ENCODE measurements at places on chromosomes 6 and 20. TPM values are rescaled to one million over a fixed set of nuclear protein-coding genes. Genes with fewer than 3 reads are reported as not detected.
A peak's percentile ranks its signal among the peaks of the same experiment; 100 is the strongest.

DNA sequence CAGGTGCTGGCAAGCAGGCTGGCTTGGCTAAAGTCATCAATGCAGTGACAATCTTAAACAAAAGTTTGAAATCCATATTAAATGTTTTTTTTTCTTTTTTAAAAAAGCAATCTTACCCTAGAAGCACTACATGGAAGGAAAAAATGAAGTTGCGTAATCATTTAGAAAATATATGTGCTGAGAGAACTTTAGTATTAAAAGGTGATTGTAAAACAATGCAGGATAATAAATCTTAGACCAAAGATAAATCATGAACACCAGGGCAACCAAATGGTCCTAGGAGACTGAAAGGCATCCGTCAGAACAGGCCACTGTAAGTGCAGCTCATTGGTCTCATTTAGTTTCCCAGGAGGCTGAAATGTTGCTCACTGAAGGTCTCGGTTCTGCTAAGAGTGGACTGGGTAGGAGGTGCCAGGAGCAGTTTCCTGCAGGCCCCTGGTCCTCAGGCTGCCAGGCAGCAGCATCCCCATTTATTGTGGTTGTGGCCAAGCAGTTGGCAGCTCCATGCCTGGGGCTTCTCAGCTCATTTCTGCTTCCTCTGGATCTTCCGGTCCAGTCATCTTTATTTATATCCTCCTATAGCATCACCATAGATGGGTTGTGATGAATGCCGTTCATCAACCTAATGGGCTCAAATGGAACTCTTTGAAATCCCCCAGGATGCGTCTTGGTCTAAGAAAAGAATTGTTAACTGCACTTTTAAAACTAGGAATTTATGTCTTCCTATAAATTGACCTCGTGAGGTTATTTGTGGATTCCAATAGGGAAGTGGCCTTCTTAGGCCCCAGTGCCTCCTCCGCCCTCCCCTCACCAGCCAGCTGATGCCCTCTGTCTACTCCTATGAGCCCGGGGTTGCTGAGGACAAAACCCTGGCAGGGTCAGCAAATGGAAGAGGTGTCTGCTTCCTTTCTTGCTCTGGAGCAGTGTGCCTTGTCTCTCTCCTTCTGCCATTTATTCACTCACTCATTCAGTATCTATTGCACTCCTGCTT, 269.0 kb downstream of the UST start:
- DNase-seq = no peak

GRCh38 chr6:157219201-157220200, 103.8 kb downstream of the TMEM242 start:
- DNase-seq = no peak

GRCh38 chr6:20929283-20929682, 395.0 kb downstream of the CDKAL1 start:
- DNase-seq = no peak

- DNase-seq = no peak
Measured at GRCh38 chr6:170067923-170068360, 222.9 kb downstream of the DLL1 start.

DNA sequence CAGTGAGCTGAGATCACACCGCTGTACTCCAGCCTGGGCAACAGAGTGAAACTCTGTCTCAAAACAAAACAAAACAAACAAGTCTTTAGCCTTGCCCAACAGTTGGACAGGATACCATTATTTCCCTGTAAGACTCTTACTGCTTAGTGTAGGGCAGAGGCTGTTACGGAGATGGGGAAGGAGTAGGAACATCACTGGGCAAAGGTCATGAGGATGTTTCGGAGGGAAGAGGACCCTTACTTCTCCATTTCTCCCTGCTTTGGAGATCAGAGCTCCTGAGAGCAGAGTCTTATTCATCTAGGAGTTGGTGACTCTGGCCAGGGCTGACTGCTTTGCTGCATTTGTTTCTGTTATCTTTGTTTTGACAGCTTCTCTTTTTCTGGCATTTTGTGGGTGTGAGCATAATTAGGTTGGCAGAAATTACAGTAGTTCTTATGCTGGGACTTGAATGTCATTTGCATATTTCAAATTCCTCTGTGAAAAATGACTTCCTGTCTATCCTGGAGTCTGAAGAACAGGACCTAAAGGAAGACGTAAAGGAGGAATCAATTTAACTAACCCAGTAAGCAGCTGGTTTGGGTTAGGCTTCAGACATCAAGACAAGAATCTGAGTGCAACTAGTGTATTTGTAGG, 89.0 kb downstream of the CDS2 start:
- no peak for DNase-seq

- DNase-seq = no peak
Measured at GRCh38 chr6:136950436-136951126, 28.5 kb downstream of the SLC35D3 start.

DNA sequence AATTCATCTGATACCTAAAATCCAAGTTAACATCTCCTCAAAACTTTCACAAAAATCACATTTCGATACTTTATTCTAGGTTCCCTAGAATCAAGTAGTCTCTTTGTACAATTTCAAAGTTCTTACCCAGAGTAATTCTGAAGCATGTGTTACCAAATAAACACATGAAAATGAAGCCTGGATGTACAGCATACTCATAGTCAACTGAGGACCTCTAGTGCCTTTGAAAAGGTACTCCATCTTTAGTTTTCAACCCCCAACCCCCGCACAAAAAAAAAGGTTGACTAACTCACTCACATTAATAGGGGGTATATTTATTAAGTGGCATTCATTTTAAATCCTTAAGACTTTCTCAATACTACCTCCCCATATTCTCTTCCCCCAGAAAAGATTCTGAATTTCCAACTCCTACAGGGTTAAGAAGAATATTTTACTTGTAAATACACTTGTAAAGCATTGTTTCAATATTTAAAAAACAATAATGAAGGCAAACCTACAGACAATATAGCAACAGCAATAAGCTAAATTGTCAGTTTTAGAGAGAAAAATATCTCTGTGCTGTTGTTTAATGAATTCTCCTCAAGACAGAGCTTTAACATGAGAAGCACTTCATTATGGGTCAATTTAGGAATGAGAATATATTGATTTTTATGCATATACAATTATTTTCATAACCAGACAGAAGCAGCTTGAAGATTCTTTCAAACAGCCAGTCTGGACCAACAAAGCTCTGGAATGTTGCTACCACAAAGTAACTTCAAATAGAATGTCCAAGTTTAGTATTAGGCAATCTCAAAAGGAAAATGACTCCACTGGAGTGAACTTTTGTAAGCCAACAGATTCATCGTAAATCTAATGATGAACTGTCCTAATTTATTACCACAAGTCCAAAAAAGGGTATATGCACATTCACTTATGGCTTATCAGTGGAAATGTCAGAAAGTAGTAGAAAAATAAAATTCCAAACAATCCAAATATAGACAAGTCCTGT, 3.3 kb downstream of the PLN start:
- no peak for DNase-seq

GRCh38 chr6:134702279-134702678, 247.6 kb downstream of the ALDH8A1 start:
- DNase-seq = no peak

- no peak for DNase-seq
Measured at GRCh38 chr6:17061097-17061496, 40.8 kb upstream of the STMND1 start.

DNA sequence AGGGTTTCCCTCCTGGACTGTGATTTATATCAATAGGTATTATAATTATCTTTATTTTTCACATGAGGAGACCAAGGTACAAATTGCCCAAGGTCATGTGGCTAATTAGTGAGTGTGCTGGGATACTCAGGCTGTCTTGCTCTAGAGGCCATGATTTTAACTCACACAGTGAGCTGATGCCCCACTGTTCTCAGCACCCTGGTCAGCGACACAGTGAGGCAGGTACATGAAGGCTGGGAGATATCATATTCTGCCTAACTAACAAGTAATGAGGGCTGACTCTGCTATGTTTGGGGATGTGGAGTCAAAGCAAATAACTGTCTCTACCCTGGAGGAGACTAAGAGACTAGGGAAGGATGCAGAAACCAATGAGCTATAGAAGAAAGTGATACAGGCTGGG, 501.1 kb downstream of the PTPRT start:
- DNase-seq = no peak

DNA sequence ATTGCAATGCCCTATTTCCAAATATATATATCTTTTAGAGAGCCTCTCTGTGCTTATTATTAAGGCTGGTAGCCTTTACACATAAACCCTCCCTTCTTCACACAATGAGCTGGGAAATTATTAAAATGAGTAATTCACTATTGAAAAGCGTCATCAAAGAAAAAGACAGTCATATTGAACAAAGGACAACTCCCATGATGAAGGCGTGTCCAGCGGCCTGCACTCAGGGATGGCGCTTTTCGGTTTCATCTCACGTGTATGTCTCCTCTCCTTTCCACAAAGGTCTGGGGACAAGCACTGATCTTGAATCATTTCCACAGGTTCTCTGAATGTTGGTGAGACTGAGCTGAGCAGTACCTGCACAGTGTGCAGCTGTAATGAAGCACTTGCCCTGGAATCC, 3.5 kb downstream of the SERPINB9 start:
- no peak for DNase-seq

- no peak for DNase-seq
Measured at GRCh38 chr6:78347191-78347916, 520.0 kb upstream of the IRAK1BP1 start.

- DNase-seq = no peak
Measured at GRCh38 chr20:12723811-12724210, 285.0 kb upstream of the SPTLC3 start.

- DNase-seq = no peak
Measured at GRCh38 chr6:99575544-99576227, 7.2 kb upstream of the CCNC start.

DNA sequence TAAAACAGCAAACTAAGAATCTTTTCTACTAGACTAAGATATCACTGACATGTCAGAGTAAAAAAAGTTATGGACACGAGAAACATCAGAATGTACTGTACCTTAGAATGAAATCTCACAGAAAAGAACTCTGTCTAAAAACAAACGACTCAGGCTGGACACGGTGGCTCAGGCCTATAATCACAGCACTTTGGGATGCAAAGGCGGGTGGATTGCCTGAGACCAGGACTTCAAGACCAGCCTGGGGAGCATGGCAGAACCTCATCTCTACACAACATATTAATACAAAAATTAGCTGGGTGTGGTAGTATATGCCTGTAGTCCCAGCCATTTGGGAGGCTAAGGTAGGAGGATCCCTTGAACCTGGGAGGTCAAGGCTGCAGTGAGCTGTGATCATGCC, 122.6 kb downstream of the PRND start:
- DNase-seq = no peak

DNA sequence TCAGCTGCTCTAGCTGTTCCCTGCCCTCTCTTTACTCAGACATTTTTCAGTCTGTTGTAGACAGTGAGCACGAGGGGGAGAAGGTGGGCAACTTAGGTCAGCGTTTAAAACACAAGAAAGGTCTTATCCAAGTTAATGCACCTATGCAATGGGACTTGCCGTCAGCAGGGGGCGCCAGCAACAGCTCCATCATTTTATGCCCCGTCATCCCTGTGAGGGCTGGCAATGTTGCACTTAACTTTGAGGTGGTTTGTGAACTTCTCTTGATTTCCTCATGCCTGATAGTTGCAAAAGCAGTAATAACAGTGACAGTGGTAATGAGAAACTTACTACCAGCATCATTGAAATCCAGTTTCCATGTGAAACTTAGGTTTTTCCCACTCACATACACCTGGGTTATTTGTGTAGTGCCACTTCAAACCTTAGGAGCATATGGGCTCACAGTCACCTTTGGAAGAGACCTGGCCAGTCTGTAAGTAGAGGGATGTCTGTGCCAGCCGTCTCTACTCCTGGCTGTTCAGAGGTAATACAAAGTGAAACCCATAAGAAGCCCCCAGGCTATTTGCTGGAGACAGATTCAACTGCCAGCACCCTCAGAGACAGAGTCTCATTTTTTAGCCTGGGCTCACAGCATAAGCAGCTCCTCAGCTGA, 44.9 kb upstream of the ID1 start:
- DNase-seq = peak; percentile 59

GRCh38 chr20:63807654-63808053, 23.4 kb downstream of the ZBTB46 start:
- no peak for DNase-seq

GRCh38 chr20:58855506-58856389, 3.2 kb downstream of the GNAS start:
- no peak for DNase-seq

- DNase-seq = no peak
Measured at GRCh38 chr20:25549172-25549773, 36.1 kb downstream of the NINL start.

DNA sequence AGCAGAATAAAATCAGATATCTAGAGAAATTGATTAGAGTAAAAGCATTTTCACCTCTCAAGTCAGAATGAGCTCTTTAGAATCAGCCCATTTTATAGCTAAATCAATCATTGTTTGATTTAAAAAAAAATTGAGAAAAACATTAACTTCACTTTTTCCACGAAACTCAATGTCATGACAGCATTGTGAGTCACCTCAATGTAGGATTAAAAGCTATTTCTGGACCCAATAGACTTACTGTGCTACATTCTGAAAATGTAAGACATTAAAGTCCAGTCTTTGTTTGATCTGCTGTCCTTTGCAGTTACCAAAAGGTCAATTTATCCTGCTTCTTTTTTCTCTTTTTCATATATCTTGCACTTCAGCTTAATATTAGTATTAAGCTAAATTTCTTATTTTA, 519.4 kb upstream of the ZNF337 start:
- no peak for DNase-seq

DNA sequence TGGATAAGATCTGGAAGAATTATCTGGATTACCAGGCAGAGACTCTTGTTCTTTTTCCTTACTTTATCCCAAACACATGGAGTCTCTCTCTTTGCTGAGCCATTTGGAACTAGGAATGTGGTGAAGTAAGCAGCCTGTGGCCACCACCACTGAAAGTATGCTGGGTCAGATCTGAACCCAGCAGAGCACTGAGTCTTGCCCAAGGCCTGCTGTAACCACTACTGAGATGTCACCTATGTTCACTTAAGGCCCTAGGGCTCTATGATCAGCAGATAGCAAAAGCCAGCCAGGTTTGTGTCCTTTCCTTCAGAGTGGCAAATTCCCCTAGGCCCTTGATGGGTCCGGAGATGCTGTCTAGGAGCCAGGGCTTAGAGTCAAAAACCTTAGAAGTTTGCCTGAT, 103.3 kb upstream of the PLN start:
- no peak for DNase-seq

- no peak for DNase-seq
Measured at GRCh38 chr6:96058082-96058481, 42.3 kb downstream of the FUT9 start.

PFDN6 gene
- 122 TPM for total RNA-seq

SYNE1 gene
- total RNA-seq = 14.5 TPM

CDSN gene
- total RNA-seq = not detected

FKBP1C gene
- 2.7 TPM for total RNA-seq

SLC17A2 gene
- 0.10 TPM for total RNA-seq

MOG gene
- not detected for total RNA-seq

TNNC2 gene
- not detected for total RNA-seq

JPH2 gene
- not detected for total RNA-seq

TNFRSF6B gene
- not detected for total RNA-seq

AIF1 gene
- total RNA-seq = 55.5 TPM

Measured in activated T-helper 1 cell treated with anti-CD3 and anti-CD28 coated beads, Interleukin-12 subunit alpha, Interleukin-12 subunit beta, Interleukin-2, Interleukin-4 antibody, amounts not matched to agents 30 ng/mL and 10 ng/mL and 1 ng/mL, durations not matched to agents 14 hours and 24 hours and 36 hours (primary cell).